Erythroblast (primary cell): ENCODE measurements at places on chromosomes 3 and 15.

DNA sequence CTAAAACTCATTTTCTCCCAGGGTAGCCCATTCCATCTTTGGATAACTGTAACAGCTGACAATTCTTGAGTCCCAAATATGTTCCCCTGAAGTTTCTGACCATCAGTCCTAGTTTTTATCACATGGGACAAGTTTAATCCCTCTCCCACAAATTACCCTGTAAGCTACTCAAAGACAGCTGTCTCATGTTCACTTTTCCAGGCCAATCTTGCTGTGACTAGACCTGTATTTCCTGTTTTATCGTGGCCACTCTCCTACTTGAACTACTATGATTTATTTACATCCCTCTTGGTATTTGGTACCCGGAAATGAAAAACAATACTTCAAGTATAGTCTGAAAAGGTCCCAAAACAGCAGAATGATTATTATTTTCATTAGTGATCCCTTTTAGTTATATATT, 95.1 kb upstream of the MEX3B start:
- DNase-seq: no peak

DNA sequence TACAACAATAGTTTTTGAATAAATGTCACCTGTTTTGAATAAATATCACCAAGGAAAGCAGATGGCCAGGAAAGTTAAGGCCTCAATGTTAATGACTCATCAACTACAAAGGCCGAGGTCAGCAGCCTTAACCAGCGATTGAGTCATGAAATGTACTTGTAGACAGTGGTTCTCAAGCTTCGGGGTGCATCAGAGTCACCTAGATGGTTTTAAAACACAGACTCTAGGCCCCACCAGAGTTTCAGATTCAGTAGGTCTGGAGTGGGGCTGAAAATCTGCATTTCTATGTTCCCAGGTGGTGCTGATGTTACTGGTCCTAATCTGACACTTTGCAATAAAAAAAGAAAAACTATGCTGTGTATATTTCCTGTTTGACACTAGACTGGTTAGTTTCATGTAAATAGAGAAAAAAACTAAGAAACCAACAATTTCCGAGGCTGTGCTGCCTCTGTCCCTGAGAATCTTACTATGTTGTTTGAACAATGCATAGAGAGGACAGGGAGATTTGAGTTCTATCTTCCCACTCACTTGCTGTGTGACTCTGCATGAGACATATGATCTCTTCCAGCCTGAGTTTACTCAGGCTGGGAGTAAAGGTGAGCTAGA, 9.8 kb downstream of the RAB27A start:
- peak; percentile 80 for DNase-seq

DNA sequence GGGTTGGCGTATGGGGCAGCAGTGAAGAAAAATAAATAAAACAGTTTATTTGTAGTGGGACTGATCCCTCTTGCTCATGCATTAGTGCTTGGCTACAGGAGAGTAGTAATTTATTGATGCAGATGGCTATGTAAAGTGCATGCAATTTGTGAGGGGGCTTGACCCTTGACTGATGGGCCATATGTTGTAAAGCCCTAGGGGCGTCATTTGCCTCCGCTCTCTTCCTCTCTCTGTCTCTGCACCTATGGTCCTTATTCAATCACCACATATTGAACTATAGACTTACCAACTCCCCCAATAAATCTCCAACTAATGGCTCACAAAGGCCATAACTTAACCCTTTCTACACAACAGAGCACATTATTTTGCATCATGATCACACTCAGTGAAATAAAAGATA, 227.7 kb downstream of the ROBO2 start:
- no peak for DNase-seq

DNA sequence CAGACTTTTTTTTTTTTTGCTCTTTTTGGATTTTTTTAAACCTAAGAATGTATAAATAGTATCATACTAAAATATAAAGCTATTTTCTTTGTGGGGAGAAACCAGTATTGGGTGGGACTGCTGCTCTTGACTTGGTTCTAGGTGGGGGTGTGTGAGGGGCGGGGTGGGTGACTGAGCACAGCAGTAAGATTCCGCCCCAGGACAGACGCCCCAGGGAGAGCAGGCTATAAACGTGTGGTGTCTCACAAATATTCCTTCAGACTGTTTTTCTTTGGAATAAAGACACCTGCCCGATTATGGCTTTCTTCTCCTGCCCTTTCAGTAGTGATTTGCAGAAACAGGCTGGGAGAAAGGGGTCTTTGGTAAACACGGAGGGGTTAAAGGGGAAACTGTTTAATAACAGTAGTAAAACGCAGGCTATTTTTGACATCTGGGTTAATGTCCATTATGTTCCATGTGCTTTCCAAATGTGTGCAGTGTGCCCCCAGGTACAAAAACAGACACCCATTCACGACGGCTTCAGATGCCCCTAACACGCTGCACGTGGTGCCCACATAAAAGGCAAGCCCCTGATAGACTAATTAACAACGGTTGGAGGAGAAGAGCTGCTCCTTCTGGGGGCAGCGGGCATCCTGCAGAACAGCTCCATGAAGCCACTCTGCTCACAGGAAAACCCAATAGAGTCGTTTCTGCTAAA, 28.6 kb upstream of the WNT5A start:
- DNase-seq: no peak

- DNase-seq: no peak
Measured at GRCh38 chr3:60575718-60576272, 675.5 kb downstream of the FHIT start.

DNA sequence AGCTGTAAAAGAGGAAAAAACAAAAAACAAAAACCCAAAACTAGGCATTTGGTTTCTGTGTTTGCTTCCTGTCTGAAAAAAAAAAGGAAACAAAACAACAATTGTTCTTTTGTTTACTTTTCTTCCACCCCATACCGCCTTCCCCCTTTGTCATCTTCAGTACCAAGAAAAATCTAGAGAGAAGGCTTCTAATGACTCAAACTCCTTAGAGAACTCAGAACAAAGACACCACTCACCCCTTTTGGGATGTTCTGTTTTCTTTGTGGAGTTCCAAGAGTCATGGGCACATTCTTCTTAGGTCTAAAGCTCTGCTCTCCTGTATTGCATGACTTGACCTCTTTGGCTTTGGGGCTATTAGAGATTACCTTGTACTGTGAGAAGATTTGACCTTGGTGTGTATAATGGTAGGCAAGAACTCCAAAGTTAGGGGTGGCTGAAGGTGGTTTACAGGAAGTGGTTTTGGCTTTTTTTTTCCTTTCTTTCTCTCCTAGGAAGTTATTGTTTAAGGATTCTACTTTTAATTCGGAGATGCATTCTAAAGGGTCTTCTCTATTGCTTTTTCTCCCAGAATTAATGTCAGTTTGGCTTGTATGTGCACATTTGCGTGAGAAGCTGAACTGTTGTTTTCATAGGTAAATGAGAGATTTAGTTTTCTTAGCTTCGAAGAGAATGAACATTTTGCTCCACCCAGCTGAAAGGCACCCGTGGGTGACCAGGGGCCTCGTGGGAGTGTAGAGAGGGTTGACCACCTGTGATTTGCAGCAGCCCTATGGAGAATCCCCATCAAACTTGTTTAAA, 39.5 kb upstream of the ZBTB20 start:
- no peak for DNase-seq

DNA sequence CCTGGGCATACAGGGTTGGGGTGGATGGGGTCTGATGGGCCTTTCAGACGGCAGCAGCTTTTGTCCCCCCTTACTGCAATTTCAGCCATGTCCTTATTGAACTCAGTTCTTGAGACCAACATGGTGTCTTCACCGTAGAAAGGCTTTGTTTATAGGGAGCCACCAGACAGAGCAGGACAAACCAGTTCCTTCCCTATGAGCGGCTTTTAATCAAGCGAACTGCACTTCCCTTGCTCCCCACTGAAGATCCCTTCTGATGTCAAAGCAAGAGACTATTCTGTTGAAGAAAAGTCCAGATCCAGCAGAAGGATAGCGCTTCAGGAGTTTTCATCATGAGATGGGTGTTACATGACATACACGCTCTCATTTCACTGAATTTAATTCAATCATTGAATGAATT, 100.4 kb downstream of the CD47 start:
- no peak for DNase-seq

- peak; percentile 39 for DNase-seq
Measured at GRCh38 chr3:98894791-98895576, 6.5 kb downstream of the DCBLD2 start.

- no peak for DNase-seq
Measured at GRCh38 chr3:90253131-90253530, 1145.7 kb downstream of the EPHA3 start.

DNA sequence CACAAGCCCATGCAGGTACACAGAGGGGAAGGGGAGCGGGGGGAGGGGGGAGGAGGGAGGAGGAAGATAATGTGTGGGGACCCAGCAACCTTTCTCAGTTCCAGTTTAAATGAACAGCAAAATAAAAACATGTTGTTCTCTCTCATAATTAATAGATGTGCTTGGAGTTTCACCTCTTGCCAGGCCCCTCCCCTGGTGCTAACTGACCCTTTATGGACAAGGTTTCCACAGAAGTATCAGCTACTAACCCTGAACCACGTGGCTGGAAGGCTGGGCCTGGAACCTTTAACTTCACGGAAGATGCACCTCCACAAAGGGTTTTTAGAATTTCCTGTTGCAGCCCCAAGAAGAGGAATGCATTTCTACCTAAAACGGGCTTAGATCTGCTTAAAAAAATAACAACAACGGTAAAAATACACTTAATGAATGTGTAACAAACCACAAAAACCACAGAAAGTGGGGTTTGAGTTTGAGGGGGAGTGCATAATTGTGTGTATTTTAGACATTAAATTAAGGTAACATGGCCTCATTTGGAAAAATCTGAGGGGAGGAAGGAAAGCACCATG, 14.8 kb upstream of the SMAD3 start:
- no peak for DNase-seq
